ENCODE measurements at places on chromosomes 3 and 15.

DNA sequence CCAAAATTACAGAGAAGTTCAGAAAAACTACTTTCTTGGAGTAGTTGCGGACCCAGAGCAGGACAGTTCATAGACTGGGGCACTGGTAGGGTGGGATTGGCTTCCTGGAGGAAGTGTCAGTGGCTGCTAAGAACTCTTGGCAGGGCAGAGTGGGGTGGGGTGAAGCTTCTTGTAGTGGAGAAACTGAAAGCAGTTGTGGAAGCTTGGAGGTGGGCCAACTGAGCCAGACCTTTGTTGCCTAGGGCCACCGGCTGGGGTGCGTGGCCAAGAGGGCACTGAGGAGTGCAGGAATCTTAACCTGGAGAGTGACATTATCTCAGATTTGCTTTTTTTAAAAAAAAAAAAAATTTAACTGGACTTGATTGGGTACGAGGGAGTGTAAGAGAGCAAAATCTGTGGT is 3.1 kb downstream of the KAT2B start:
- no peak for DNase-seq

DNA sequence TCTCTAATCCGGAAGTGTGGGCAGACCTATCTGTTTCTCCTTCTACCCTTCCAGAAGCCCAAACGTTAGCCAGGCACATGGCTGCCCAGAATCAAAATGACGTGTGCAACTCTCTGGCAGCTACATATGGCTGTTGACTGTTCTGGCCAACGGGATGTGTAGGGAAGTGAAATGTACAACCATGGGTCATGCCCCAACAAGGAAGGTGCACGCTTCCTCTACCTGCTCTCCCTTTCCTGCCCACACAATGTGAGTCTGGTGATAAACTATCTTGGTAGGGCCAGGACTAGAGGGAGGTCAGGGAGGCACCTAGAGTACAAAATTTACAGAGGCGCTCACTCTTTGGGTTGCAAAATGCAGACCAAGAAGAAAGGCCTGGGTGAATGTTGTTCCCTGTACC is 495.9 kb upstream of the PROK2 start:
- no peak for DNase-seq

GRCh38 chr15:52527911-52528563 is 643 bp downstream of the MYO5A start:
- no peak for DNase-seq

DNA sequence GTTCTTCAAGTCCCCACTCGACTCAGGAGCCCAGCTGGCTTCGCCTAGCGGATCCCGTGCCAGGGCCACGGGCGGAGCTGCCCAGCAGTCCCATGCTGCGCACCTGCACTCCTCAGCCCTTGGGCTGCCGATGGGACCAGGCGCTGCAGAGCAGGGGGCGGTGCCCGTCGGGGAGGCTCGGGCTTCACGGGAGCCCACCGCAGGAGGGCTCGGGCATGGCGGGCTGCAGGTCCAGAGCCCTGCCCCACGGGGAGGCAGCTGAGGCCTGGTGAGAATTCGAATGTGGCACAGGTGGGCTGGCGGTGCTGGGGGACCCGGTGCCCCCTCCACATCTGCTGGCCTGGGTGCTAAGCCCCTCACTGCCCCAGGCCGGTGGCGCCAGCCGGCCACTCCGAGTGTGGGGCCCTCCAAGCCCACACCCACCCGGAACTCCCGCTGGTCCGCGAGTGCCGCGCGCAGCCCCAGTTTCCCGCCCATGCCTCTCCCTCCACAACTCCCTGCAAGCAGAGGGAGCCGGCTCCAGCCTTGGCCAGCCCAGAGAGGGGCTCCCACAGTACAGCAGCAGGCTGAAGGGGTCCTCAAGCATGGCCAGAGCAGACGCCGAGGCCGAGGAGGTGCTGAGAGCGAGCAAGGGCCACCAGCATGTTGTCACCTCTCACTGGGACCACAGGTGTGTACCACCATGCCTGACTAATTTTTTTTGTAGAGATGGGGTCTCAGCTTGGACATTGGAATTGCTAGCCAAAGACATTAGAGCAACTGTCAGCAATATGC is 17.0 kb downstream of the RAB7A start:
- DNase-seq = no peak

DNA sequence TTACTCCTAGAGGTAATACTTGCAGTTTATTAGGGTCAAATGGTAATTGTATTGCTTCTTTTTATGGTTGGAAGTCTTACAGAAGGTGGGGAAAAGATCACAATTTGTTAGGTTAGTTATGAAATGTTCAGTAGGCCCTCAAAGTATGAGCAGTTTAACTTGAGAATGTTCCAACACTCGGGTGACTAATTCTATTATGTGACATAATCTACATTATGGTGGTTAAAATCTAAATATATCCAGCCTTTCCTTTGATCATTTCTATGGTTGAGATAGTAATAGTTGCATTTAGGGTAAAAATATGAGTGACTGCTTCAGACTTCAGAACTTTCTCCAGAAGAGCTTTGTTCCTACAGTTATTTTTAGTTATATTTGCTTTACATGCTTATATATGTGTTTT is 19.6 kb upstream of the FBXO22 start:
- DNase-seq = no peak

DNA sequence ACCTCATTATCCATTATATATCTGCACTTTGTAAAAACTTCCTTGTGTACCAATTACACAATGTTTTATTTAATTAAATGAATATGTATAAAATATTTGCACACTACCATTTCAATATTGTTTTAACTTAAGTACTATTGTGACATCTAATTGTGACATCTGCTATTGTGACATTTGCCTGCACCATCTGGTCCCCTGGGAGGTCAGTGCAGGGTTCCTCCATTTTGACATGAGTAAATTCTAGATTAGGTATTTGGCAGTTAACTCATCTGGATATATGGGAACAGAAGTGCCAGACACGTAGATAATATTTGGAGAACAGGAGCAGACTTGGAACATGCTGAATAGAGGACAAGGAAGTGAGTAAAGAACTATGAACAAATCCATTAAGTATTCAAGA is 332.1 kb downstream of the VGLL3 start:
- no peak for DNase-seq

- DNase-seq = no peak
These were observed at the start of gene HHATL for GRCh38 chr3:42702066-42702951. TSS of gene HHATL (minus strand) at chr3:42702798. CDS start at chr3:42700826, 1,972 bp downstream.

GRCh38 chr3:104286645-104287044 is 1080.1 kb upstream of the ALCAM start:
- DNase-seq = no peak

DNA sequence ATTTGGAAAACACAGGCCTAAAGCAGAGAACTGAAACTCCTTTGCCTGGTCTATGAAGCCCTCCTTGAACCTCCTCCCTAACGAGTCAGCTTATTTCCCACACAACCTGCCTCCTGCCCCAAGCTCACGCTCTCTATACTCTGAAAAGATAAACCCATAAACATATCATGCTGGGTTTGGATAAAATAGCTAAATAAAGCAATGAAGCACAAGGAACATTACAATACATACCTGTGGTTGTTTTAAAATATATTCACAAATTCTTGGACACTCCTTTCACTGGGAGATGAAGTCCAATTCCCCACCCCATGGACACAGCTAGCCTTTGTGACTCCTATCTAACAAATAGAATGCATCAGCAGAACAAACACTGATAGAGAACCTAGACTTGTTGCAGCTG is 98.2 kb downstream of the PLCH1 start:
- no peak for DNase-seq

DNA sequence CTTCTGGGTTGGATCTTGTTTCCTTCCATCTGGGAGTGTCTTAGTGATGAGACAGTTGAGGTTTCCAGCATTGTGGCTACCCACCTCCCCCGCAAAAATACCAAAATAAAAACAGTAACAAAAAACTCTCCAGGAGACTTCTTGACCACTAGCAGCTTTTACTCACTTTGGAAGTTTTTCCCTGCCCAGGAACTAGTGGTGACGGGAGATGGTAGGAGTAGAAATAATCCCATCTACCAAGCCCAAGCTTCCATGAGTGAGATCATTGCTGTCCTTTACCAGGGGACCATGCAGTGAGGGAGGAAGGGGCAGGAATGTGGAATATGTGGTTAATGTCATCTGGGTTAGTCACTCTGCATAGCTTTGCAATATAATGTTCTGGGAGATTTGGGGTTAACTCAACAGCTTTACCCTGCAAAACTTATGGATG is 187.7 kb downstream of the ITPR1 start:
- no peak for DNase-seq

- DNase-seq = no peak
These were observed 232.6 kb downstream of the ABHD5 start for GRCh38 chr3:43923104-43923882.

DNA sequence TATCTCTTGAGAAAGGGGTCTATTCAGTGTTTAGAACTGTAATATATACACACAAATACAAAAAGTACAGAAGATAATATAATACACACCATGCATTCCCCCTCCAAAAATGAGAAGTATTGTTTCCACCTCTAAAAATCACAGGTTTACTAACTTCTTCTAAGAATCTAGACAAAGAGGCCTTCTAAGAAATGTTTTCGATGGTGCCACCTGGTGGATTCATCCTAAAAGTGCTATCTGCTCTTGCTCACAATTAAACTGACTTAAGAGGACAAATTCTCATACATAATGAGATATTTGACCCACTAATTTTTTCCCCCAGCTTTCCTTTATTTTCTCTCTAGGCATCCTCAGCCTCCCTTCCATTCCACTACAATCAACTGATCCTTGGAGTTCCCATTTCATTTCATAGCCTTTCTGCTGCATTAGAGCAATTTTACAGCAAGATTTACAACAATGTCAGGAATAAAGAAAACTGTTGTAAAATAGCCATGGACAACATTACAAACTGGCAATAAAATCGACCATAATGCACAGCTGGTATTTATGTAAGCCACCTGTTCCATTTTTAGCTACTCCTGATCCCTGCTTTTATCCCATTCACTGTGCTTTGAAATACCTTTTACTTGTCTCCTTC is 124.6 kb downstream of the ARRDC4 start:
- peak; percentile 31 for DNase-seq

- DNase-seq = no peak
These were observed 70.7 kb upstream of the DPH6 start for GRCh38 chr15:35616498-35617271.

DNA sequence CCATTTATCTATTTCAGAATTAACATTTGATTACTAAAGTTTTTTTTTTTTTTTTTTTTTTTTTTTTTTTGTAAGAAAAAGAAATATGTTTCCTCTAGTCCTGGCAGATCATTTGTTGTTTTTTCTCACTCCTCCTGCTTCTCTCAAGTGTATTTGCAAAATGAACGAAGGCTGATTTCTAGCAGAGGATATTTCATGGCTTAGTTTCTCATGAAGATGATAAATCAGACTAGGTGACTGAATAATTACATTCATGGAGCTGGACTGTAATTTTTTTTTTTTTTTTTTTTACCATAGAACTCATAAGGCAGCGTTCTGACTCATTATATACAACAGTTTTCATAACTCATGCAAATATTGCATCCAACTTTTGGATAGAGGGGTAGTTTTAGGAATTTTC is 332.5 kb upstream of the SEMA6D start:
- DNase-seq = no peak

DNA sequence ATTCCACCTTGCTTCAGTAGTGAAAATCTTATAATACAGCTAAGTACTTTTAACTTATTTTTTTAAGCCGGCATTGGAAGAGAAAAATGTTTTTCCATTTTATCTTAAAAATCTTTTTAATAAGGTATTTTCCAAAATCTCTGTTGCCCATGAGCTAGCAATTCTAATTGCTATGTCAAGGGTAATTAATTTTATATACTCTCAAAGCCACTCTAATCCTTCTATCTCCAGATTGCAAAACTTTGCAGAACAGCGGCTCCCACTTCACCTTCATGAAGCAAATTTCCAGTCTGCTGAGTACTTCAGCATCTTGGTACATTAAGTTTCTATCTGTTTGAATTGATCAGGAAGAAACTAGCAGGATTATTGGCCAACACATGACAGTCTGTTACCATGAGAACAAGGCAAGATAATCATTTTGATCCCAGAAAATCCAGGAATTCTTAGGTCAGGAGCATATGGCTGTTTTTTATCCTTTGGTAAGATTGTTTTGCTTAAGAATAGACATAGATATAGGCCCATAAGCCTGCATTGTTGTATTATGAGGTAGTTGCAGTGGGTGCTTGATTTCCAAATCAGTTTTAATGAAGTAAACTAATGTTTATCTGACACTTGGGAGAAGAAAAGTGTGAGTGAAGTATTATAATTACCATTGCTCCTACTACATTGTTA is 6.0 kb downstream of the TIPARP start:
- no peak for DNase-seq

DNA sequence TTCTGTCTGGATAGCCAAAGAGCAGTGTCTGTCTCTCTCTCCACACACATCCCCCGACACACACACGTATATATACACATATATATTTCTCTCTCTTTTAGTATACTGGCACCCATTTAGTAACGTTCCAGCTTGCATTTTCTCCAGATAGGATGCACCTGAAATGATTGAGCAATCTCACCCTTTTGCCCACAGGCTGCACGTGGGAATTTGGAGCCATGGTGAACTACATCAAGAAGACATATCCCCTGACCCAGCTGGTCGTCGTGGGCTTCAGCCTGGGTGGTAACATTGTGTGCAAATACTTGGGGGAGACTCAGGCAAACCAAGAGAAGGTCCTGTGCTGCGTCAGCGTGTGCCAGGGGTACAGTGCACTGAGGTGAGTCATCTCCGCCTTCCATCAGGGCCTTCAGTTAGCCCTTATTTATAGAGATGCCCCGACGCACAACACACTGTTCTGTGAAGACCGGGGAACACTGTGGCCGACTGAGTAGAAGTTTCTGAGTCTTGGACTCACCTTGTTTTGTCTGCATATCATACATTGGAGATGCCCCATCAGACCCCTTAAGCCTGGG is 45.7 kb downstream of the RLBP1 start:
- no peak for DNase-seq

GRCh38 chr15:85444122-85444745 is 63.8 kb downstream of the AKAP13 start:
- DNase-seq = no peak

DNA sequence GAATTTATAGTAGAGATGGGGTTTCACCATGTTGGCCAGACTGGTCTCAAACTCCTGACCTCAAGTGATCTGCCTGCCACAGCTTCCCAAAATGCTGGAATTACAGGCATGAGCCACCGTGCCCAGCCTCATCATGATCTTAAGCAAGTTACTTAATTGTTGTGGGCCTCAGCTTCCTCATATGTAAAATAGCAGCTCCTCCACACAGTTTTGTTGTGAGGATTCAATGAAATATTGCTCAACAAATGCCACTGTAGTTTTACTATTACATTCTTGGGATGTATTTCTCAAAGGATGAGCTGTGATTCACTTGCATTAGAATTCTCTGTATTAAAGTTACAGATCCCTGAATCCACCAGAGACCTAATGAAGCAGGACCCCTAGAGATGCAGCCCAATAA is 168.8 kb downstream of the ADAMTS9 start:
- DNase-seq = no peak

GRCh38 chr3:16849795-16850194 is 35.0 kb upstream of the PLCL2 start:
- DNase-seq = no peak

DNA sequence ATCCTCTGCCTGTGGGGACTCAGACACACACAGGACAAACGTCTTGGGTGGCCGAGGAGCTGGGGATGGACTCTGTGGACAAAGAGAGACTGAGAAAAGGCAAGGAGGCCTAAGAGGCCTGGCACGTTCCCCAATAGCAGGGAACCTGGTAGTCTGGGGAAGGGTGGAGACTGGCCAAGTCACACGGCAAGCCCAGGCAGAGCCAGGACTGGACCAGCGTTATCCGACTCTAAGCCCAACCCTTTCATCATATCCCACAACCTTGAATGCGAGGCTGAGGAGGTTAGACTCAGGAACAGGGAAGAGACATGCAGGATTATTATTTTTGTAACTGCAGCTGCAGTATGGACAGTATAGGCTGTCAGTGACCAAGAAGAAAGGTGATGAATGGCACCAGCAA is 53.4 kb downstream of the SLC6A11 start:
- no peak for DNase-seq
